CD4-positive, alpha-beta memory T cell (primary cell): ENCODE measurements at places on chromosomes 2 and 18.

GRCh38 chr2:206260188-206261012 lies 14.1 kb upstream of the ZDBF2 start:
- no peak for DNase-seq

DNA sequence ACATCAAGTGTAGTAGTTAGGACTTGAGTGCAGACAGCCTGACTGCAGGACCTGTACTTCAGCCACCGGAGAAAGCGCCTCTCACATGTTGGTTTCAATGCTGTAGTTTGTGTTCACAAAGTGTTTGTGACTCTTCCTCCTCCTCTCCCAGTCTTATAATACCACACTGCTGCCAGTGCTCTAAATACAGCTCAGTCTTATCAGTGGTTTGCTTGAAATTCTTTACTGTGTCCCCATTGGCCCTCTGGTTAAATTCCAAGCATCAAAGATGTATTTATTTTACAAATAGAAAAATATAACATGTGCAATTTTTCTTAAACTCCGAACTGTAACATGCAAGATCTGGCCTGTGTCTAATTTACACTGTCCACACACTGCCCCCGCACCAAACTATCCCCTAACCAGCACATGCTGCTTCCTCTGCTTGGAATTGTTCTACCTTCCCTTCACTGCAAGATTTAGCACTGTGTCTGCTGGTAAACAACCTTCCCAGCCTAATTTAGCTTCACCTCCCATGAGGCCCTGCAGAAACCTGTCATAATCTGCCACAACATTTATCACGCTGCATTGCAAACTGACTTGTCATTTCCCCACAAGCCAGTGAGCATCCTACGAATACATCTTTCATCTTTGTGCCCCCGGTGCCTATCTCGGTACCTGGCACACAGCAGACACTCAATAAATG lies 77.1 kb downstream of the SUMO1 start:
- no peak for DNase-seq

DNA sequence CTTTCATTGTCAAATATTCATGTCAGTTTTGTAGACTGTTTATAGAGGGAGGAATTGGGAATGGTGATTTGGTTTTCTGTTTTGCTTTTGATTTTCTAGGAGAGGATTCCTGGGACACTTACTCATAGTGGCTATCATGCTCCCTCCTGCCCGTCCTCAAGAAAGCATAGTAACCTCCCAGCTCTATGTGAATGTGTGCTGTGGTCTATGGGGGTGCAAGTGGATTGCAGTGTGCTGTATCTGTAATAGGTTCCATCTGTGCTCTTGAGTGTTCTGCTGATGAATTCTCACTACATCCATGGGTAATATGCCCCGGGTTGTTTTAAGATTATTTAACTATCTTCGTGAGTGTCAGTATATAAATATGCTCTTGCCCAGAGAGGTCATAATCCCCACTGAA lies 811.3 kb downstream of the CNTNAP5 start:
- DNase-seq, result no peak

- DNase-seq, result no peak
These were observed 104.6 kb downstream of the PTPN4 start for GRCh38 chr2:119864318-119864717.

DNA sequence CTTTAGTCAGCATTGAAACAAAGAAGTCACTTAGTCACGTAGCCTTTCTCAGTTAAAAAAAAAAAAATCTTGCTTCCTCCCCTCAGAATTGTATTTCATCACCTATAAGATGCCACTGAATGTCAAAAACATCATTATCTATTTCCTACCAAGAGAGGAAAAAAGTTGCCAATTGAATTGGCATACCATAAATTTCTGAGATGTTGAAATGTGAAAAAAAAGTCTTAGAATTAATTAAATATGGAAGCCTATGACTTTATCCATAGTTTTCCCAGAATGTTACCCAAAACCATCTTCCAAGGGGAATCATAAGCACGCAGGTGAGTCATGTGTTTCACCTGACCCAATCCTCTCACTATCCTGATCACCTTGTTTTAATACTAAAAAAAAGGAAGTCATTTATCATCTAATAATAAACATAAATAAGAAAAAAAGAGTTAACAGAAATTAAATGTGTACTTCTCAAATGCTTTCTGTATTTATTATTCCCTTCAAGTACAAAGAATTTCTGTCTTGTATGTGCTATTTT lies 205.7 kb downstream of the TCF4 start:
- DNase-seq, result no peak

- no peak for DNase-seq
These were observed 140.6 kb downstream of the PID1 start for GRCh38 chr2:229130522-229130921.

GRCh38 chr18:57982372-57983021 lies 61.5 kb upstream of the NEDD4L start:
- DNase-seq, result no peak

DNA sequence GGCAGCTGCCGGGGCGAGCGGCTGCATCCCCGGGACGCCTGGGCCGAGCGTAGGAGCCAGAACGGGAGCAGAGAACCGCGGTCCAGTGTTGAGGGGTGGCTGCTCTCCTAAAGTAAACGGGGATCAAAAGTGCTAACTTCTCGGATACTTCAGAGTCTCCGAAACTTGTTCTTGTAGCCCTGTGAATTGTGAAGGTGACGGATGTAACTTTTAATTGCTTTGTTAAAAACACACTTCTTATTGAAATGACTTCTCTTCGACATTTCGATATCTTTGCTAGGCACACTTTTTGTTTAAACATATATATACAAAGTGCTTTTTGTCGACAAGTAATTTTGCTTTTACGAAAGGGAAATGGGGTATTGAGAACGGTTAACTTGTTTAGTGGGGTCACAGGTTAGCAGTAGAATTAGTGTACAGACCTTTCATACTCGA lies 540 bp downstream of the ATP9B start:
- no peak for DNase-seq

DNA sequence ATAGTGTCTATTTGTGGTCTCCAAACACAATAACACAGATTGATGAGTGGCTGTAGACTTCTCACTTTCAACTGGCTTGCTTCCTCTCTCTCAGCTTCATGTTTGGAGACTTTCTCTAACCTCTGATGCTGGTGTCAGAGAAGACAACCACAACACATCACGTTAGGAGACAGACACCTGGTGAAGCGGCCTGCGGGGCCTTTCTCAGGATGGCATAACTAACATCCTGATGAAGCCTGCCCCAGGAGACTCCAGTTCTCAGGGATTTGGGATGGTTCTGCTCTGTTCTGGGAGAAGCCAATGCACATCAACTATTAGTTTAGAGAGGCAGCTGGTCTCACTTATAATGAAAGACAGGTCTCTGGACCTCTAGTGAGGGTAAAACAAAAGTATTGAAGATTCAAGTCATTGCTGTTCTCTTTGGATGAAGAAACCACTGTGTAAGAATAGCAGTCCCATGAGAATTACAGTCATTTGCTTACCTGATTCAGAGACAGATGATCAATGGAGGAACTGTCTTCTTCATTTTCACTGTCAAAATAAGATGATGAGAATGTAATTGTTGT lies 2.0 kb downstream of the IL1A start:
- DNase-seq, result no peak

DNA sequence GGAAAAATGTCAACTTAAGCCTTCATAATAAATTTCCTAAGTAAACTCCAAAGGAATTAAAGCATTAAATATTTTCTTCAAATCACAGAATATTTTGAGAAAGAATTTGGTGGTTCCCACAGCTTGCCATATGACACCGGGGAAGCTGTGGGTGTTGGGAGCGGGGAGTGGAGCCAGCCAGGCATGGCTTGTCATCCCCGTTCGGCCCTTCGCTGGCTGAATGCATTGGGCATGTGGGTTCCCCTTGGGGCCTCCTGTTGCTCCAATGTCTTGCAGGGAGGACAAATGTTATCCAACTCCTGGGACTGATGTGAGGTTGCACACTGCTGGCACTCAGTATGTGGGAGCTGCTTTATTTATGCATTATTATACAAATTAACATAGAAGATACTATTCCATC lies 18.6 kb downstream of the NGEF start:
- no peak for DNase-seq

DNA sequence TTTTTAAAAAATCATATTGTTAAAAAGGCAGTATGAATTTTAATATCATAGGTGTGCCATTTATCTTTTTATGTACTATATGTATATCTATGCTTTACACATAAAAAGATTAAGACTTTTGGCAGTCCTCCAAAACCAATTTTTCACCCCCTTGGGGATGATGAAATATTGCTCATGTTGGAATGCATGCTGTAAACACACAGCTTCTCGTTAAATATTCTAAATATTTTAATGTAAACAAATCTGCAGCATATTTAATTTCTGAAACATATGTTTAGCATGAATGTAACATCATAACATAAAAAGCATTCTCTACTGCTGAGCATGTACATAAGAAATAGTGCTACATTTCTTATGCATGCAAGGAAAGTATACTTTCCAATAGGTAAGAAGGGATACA lies 484.3 kb upstream of the LRATD1 start:
- DNase-seq, result no peak
